ENCODE measurements at places on chromosomes 11 and 22. TPM values are rescaled to one million over a fixed set of nuclear protein-coding genes. Genes with fewer than 3 reads are reported as not detected.

DNA sequence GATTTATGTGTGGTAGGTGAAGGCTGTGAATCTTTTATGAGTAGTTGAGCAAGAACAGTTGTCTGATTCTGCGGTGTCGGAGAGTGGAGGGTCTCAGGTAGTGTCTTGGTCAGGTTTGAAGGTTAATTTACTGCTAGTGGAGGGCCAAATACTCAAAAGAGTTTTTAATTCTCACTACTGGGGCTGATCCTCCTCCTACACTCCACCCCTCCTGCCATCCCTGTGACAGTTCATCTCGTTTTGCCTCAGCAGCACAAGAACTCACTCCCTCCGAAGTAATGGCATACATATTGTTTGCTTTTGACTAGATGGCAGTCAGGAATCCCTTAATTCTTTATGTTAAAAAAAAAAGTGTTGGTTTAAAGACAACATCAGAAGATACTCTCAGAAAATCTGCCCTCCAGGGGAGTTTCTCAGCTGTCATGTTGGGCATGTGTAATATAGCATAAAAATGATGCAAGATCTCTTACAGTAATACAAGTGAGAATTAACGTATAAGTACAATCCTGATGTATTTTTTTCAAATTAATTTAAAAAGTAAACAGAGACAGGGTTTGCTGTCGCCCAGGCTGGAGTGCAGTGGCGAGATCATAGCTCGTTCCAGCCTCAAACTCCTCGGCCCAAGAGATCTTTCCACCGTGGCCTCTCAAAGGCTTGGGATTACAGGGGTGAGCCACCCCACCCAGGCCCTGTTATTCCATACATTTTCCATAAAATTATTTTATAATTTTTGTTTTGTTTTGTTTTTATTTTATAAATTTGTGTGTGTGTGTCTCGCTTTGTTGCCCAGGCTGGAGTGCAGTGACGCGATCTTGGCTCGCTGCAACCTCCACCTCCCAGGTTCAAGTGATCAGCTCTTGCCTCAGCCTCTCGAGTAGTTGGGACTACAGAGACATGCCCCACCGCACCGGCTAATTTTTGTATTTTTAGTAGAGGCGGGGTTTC is 1.3 kb downstream of the FAR1 start:
- DNase-seq = no peak
- peak overlapping the region; percentile 91 for H3K27ac ChIP-seq
- peak overlapping the region; percentile 92 for H3K4me3 ChIP-seq
- H3K36me3 ChIP-seq = peaks cover 31% of the 10 kb centered on the region
- H3K4me1 ChIP-seq = peaks cover 49% of the 10 kb centered on the region

- peak overlapping the region; percentile 89 for H3K27ac ChIP-seq
- H3K27me3 ChIP-seq = no peaks in the 10 kb centered on the region
- peak overlapping the region; percentile 5 for H3K4me3 ChIP-seq
- H3K4me1 ChIP-seq = peaks cover 68% of the 10 kb centered on the region
- peaks cover 13% of the 10 kb centered on the region for H3K36me3 ChIP-seq
- no peak for DNase-seq
Observed at GRCh38 chr11:96215826-96216225, 127.2 kb downstream of the MAML2 start.

DNA sequence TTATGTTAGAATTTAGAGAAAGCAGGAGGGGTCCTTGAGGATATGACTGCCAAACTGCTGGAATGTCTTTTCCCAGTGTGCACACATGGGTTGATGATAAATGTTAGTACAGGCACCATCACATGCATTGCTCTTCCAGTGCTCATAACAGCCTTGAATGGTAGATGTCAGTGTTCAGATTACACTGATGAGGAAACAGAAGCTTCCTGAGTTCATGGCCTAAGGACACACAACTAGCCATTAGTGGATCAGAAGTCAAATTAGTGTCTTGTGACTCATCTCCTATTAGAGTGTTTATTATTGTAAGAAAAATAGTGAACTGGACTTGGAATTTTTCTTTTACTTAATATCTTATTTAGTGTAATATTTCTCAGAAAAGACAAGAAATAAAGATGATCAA is 241.5 kb downstream of the DDX10 start:
- no peaks in the 10 kb centered on the region for H3K36me3 ChIP-seq
- no peak overlapping the region for H3K4me3 ChIP-seq
- no peak for DNase-seq
- H3K27ac ChIP-seq = no peak overlapping the region

GRCh38 chr22:21816787-21817496 is 50.5 kb downstream of the MAPK1 start:
- H3K27ac ChIP-seq = peak overlapping the region; percentile 78
- DNase-seq = peak; percentile 34
- peaks cover 20% of the 10 kb centered on the region for H3K36me3 ChIP-seq
- peak overlapping the region; percentile 36 for H3K4me3 ChIP-seq
- H3K4me1 ChIP-seq = peaks cover 40% of the 10 kb centered on the region
- no peaks in the 10 kb centered on the region for H3K27me3 ChIP-seq

TRPC6 gene
- total RNA-seq = not detected

XKR3 gene
- not detected for total RNA-seq

- H3K27me3 ChIP-seq = no peaks in the 10 kb centered on the region
- no peak for DNase-seq
- H3K36me3 ChIP-seq = no peaks in the 10 kb centered on the region
- H3K27ac ChIP-seq = no peak overlapping the region
- no peaks in the 10 kb centered on the region for H3K4me1 ChIP-seq
- no peak overlapping the region for H3K4me3 ChIP-seq
Observed at GRCh38 chr11:26144291-26144690, 187.6 kb upstream of the ANO3 start.

HEPHL1 gene
- total RNA-seq = not detected

DNA sequence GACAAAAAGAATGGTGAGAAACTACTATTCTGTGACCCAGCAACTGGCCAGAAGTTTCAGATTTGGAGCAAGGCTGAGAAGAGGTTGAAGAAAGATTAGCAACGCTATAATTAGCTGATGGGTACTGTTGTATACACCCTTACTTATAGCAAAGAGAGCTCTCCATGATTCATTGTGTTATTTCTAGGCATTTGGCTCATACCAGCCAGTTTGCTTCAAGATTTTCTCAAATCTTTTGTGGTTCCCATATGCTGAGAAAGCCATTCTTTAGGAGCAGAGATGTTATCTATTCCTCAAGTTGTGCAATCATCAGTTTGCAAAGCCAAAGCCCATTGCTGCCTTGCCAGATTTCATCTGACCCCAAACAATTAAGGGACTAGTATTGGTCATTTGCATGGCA is 179.4 kb downstream of the ETS1 start:
- peaks cover 1% of the 10 kb centered on the region for H3K27me3 ChIP-seq
- peaks cover 23% of the 10 kb centered on the region for H3K4me1 ChIP-seq
- H3K36me3 ChIP-seq = peaks cover 3% of the 10 kb centered on the region
- DNase-seq = no peak
- H3K27ac ChIP-seq = no peak overlapping the region

DNA sequence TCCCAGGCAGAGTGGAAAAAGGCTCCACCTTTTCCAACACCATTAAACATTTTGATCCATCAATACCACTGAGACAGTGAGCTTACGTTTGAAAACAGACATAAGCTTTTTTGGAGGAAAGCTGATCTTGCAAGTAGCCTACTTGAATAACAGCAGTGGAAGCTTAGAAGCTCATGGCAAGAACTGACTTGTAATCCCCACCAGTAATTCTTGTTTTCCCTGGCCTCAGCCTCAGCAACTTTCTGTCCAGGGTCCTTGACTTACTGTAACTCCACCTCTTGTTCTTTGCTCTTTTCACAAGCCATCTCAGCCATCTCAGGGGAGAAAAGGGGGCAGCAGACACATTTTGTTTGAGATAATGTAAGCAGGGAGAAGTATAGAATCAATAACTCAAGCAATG is 12.3 kb upstream of the MPZL2 start:
- H3K27me3 ChIP-seq = peaks cover 2% of the 10 kb centered on the region
- no peak for DNase-seq
- H3K4me1 ChIP-seq = peaks cover 41% of the 10 kb centered on the region
- H3K36me3 ChIP-seq = no peaks in the 10 kb centered on the region

GRCh38 chr11:115676206-115676605 is 172.0 kb upstream of the CADM1 start:
- no peak overlapping the region for H3K27ac ChIP-seq
- DNase-seq = no peak
- no peaks in the 10 kb centered on the region for H3K4me1 ChIP-seq

KCNJ5 gene
- not detected for total RNA-seq

GRCh38 chr22:46891382-46891951 is 129.0 kb downstream of the TBC1D22A start:
- peaks cover 2% of the 10 kb centered on the region for H3K4me1 ChIP-seq
- H3K4me3 ChIP-seq = no peak overlapping the region
- H3K27ac ChIP-seq = no peak overlapping the region
- no peak for DNase-seq
- peaks cover 26% of the 10 kb centered on the region for H3K36me3 ChIP-seq

SLCO2B1 gene
- 0.23 TPM for total RNA-seq

PTGDR2 gene
- total RNA-seq = 5.7 TPM

ADAMTS15 gene
- not detected for total RNA-seq

GRCh38 chr11:61914471-61915171 is 2.7 kb downstream of the RAB3IL1 start:
- DNase-seq = no peak
- H3K27me3 ChIP-seq = peaks cover 36% of the 10 kb centered on the region
- no peak overlapping the region for H3K27ac ChIP-seq
- no peaks in the 10 kb centered on the region for H3K36me3 ChIP-seq
- H3K4me1 ChIP-seq = peaks cover 8% of the 10 kb centered on the region

GRCh38 chr11:120715239-120715638 is 203.7 kb downstream of the GRIK4 start:
- peaks cover 2% of the 10 kb centered on the region for H3K4me1 ChIP-seq
- H3K36me3 ChIP-seq = no peaks in the 10 kb centered on the region
- H3K27ac ChIP-seq = no peak overlapping the region
- H3K4me3 ChIP-seq = peak overlapping the region; percentile 50
- peaks cover 11% of the 10 kb centered on the region for H3K27me3 ChIP-seq

DNA sequence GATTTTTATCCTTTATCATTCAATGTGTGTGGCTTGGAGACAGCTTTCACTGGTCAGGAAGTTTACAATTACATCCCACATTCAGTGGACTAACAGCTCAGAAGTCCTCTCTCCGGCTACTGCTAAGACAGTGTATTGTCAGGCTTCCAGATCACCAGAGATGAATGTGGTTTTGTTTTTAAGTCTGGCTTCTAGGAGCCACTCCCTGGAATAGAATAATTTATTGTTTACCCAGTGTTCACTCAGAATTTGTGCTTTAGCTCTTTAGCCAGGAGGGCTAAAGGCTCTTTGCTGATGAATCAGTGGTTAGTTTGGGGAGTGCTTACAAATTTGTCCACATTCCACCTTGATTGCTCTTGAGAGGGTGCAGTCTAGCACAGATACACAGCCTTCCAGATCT is 26.5 kb downstream of the TRIM77 start:
- H3K4me3 ChIP-seq = no peak overlapping the region
- no peak overlapping the region for H3K27ac ChIP-seq
- no peaks in the 10 kb centered on the region for H3K27me3 ChIP-seq
- no peaks in the 10 kb centered on the region for H3K4me1 ChIP-seq
- DNase-seq = no peak

DNA sequence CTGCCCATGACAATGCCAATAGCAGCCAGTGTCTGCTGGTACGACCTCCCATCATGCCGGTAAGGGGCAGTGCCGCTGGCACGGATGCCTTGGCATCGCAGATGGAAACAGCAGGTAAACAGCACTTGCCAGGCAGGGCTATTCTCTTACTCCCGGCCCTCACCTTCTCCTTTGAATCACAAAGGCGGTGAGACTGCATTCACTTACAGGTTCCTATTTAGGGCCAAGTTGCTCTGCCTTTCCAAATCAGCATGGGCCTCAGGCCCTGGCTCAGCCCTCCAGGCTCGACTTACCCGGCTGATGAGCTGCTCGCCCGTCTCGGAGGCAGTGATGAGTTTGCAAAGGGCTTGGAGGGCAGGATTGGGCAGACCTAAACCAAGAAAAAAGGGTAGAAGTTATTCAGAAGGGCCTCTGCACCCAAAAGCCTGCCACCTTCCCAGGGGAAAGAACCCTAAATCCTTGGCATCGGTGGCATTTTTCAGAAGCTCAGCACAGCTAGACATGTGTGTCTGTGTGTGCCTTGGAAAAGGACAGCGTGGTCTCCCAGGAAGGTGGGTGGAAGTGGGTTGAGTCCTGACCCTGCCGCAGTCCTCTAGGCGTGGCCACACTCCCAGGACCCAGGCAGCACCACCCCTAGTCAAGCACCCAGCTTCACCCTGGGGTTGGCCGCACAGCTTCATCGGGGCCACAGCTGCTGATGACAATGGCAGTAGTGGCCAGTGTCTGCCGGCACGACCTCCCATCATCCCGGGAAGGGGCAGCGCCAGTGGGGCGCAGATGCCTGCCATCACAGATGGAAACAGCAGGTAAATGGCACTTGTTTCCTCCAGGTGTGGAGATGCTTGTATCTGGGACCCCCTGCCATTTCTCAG is 73.5 kb upstream of the PITPNB start:
- H3K36me3 ChIP-seq = no peaks in the 10 kb centered on the region
- no peaks in the 10 kb centered on the region for H3K27me3 ChIP-seq
- no peak overlapping the region for H3K27ac ChIP-seq
- DNase-seq = no peak
- H3K4me3 ChIP-seq = no peak overlapping the region
